ENCODE measurements at places on chromosomes 4 and X.

GRCh38 chr4:42642101-42642797 lies 14.7 kb downstream of the ATP8A1 start:
- no peak for DNase-seq

GRCh38 chr4:17921451-17921850 lies 100.1 kb downstream of the LCORL start:
- no peak for DNase-seq

DNA sequence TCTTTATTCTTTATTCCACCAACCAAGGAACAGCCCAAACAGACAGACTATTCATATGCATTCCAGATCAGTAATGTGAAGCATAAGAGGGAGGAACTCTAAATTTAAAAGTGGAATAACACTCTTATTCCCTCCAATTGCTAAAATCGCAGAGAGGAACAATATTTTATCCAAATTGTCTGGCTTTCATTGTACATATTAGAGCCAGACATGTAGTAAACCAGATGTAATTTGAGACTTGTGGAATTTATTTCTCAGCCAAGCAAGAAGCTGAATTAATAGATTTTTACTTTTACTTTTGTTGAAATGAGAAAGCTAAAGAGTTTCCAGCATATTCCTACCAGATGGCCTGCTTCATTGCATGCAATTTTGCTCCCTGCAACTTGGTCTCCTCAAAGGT lies 674.6 kb upstream of the SLIT2 start:
- no peak for DNase-seq

- no peak for DNase-seq
Observed at GRCh38 chrX:27924261-27924660, 57.0 kb downstream of the DCAF8L1 start.

DNA sequence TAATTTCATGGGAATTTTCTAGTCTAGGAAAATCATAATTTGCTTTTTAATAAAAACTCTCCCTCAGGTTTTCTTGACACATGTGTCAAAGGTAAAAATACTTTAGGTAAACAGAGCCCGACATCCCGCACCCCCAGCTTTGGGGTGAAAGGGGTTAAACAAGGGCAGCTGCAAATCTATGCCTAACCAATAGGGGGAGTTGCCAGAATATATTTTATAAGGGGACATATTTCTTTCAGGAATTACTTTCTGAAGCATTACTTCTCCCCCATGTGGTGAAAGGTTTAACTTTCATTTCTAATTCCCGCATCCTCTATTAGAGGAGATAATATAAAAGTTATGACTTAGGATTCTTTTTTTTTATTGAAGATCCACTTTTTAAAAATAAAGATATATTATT lies 53.9 kb upstream of the HEPH start:
- DNase-seq, result no peak

DNA sequence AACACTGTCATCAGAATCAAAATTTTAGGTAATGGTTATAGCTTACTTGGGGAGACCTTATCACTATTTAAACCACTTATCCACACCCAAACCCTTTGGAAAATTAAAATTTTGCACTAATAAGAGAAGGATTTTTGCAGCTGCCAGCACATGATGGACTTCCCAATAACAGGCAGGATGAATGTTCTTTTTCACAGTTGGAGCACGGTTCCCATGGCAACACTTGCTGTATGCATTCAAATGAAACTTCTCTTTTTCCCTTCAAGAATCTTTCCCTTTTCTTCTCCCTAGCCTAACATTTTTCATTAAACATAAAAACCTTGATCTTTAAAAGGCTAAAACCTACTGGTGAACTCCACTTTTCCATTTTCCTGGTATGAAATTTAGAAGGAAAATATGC lies 768.2 kb downstream of the KCTD8 start:
- no peak for DNase-seq

DNA sequence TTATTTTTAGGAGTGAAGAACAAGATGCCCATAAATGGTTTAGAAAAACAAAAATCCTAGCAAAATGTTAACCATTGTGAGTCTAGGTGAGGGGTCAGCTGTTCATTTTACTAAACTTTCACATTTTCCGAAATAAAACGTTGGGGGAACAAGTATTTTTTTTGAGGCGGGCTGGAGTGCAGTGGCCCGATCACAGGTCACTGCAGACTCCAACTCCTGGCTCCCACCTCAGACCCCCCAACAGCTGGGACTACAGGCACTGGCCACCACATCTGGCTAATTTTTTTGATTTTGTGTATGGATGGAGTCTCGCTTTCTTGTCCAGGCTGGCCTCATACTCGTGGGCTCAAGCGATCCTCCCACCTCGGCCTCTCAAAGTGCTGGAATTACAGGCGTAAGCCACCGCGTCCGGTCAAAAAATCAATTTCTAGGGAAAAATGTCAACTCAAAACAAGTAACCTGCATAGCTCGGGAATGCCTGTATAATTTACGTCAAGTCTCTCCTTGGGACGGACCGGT lies 742 bp upstream of the TAF1 start:
- no peak for DNase-seq

DNA sequence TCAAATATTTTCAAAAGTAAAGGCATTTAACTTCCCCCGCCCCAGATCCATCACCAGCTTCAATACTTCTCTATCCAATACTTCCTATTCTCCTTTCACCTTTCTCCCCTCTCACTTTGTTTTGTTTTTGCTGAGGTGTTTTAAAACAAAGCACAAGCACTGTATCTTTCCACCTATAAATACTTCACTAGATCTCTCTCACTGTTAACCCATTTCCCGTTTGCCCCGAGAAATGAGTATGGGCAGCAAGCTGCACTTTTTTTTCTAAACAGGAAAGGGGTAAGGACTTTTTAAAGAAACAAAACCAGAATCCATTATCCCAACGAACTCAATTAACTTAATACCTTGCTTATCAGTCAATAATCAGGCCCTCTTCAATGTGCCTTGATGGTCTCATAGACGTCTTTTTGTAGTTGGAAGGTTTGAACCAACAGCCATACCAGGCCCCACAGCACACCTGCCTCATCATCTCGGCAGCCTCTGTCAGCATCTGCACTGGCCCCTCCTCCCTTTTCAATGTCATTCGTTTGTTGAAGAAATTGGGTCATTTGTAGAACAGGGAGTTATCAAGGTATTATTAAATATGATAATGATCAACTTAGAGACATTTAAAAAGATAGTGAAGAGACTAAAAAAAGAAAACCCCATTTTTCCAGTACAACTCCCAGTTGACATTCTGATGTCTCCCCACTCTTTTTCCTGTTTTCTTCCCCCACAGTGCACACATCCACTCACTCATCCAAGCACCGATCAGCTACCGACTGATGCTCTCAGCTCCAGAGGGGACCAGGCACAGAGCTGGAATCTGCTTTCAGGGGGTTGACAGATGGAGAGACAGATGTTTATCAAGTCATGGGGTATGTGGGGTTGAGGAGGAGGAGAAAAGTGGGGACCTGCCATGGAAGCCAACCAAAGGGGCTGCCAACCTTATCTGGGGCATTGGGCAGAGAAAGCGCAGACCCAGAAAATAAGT lies 25.8 kb downstream of the CRMP1 start:
- no peak for DNase-seq

DNA sequence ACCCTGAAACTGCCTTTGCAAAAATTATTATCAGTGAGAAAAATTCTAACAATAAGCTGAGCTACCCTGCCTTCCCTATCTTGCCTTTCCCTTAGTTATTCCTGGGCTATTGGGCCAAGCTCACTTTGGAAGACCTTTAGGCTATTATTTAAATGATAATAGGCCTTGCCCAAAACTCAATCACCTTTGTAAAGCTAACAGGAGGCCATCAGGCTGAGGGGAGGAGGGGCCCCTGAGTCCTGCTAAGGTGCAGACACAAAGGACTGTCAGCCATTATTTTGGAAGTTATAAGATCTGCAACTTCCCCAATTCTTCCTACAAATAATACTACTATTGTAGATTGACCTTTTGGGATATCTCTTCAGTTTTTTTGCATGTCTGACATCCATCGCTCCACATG lies 278.8 kb upstream of the DIAPH2 start:
- no peak for DNase-seq

- DNase-seq, result no peak
Observed at GRCh38 chr4:4750187-4750586, 109.3 kb upstream of the MSX1 start.

- DNase-seq, result no peak
Observed at GRCh38 chr4:159201168-159201567, 98.3 kb downstream of the RAPGEF2 start.

DNA sequence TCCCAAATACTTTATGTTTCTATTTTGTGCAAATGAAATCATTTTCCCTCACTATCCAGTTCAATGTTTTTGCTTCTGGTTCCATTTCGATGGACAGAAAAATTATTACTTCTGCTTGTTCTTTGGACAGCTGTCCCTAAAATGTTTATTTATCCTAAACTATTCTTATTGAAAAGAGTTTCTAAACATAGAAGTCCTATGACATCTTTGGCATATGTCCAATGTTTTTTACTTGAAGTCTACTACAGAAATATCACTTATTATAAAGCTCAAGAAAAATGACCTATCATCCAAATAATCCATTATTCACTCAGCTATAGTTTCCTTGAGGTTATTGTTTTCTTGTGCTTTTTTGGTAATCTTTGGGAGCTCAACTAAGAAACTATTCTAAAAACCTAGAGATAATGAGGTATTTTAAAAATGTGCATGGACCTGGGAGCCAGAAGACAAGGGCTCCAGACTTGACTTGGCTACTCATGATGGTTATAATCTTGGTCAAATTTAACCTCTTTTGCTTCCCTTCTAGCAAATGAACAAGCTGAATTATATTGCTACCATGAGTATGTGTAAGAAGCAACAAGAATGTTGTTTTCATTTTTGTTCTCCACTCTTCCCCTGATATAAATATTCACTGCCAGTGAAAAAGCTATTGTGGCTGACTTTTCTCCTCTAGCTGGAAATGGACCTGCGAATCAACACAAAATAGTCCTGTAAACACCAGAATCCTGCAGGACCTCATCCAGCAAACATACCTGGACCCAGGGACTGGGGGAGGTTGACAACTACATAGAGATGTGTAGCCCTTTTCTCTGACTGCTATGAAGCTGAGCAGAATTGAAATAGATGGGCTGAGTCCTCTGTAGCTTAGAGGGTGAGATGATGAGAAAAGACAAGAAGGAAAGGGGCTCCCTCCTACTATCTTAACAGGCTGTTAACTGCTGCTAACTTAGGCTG lies 137.4 kb downstream of the FRYL start:
- no peak for DNase-seq

GRCh38 chr4:96429657-96430056 lies 589.8 kb downstream of the PDHA2 start:
- no peak for DNase-seq

- no peak for DNase-seq
Observed at GRCh38 chrX:105221374-105221773, 880 bp upstream of the TEX13A start.

GRCh38 chr4:153084980-153085630 lies 119.1 kb upstream of the TRIM2 start:
- peak; percentile 80 for DNase-seq
